Dermis microvascular lymphatic vessel endothelial cell (primary cell): ENCODE measurements at places on chromosomes 11 and 22.

GRCh38 chr11:122584670-122585069, 70.9 kb upstream of the UBASH3B start:
- no peak for DNase-seq

GRCh38 chr11:65915101-65915820, 3.6 kb downstream of the C11orf68 start:
- no peak for DNase-seq

DNA sequence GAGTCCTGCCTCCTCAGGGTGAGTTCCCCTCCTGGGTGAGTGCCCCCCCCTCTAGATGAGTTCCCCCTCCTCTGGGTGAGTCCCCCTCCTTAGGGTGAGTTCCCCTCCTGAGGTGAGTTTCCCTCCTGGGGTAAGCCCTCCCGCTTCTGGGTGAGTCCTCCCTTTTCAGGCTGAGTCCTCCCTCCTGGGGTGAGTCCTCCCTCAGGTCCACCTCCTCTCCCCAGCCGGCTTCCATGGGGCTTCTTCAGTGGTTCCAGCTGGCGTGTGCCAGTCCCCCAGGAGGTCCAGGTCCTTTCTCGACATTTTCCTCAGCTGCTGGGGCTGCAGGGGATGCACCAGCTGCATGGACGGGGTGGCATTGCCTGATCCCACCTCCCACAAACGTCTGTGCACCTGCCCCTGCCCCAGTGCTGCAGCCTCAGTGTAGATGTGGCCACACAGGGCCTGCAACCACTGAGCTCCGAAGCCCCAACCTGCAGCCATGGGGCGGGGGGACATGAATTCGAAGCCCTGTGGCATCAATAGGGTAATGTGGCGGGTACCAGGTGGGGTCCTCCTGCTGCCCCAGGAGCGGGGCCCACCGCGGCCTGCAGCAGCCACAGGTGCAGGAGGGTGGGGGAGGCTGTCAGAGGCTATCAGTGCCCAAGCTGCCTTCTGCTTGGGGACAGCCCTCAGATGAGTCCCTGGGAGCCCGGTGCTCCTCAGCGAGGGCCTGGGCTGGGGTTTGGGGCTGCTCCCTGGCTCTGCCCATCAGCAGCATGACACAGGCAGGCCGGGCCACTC, 101.3 kb upstream of the FGF3 start:
- DNase-seq = no peak

DNA sequence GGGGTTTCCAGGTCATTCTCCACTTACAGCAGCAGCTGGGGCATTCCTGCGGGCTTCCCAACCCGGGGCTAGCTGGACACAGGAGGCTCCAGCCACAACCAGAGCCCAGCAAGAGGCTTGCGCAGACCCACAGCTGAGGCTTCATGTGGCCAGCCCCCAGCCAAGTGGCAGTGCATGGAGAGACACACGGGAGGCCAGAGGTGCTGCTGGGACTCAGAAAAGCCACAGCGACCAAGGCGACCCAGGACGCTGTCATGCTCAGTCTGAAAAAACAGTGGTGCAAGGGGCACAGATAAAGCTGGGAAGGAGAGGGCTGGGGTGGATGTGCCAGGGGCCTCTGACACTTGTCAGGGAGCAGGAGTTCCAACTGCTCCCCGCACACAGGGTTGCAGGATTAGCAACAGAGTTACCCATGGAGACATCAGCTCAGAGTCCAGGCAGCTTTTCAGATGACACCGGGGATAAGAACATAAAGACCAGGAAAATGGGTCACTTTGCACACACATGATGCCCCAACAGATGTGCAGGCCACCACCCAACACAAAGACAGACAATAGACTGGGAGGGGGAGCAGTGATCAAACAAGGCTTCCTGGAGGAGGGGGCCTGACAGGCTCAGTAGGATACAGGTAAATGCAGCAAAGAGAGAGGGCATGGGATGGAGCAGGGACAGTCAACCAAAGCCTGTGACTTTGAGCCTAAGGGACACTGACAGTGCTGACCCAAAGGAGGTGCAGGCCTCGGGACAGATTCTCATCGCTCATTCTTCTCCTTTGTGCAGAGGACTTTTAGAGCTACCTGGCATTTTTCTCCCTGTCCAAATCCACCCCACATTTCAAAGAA, 6.9 kb upstream of the NEAT1 start:
- no peak for DNase-seq

DNA sequence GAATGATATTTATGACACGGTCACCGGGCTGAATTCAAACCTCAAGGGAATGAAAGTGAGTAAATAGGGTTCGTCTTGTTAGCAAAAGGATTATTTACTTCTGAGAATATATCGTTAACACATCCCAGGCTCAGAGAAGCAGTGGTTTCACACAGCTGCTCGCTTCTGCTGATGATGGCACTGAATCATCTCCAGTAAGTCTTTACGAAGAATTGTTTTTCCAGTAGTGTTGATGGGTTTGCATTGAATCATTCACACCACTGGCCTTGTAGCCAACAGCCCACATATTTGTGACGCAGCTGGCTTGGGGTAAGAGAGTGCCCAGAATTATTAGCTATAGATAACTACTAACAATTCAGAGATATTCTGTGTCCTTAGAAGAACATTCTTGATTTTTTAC, 236.3 kb downstream of the CADM1 start:
- DNase-seq = no peak

- DNase-seq = no peak
These were observed 14.7 kb upstream of the TAB1 start for GRCh38 chr22:39384750-39385480.

DNA sequence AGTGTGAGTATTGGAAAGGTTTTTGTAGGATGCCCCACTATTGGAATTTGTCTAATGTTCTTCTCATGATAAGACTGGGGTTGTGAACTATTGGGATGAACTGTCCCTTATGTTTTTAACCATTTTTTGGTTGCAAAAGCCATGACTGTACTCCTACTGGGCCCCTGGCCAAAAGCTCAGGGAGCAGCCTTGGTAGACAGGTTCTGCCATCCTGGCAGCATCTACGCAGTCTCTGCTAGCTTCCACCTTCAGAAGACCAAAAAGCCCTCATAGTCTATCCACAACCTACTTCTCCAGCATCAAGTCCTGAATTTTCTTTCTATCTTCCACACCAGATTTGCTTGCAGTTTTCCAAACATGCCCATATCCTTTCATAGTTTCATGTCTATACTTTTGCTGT, 211.8 kb downstream of the TENM4 start:
- no peak for DNase-seq

GRCh38 chr11:36364551-36365325, 68.7 kb downstream of the PRR5L start:
- DNase-seq = no peak

DNA sequence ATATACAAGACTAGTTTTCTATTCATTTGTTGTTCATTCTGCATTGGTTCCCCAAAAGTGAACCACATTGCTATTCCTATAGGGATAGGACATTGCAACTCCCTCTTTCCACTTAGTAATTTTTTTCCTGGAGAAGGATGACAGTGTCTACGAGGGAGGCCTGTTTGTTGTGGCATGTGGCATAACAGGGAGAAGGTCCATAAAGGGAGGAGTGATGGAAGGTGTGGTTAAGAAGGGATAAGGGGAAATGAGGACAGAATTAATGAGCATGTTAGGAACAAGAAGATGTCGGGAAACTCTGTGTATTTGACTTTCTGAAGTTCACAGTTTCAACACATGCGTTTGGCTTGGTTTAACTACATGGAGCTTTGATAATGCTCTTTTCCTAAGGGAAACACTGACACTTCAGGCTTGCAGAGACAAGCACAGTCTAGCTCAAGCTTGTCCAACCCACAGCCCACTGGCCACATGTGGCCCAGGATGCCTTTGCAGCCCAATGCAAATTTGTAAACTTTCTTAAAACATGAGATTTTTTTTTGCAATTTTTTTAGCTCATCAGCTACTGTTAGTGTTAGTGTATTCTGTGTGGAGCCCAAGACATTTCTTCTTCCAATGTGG, 149.7 kb downstream of the TRPC6 start:
- no peak for DNase-seq

GRCh38 chr11:61905067-61905696, 12.2 kb downstream of the RAB3IL1 start:
- no peak for DNase-seq

DNA sequence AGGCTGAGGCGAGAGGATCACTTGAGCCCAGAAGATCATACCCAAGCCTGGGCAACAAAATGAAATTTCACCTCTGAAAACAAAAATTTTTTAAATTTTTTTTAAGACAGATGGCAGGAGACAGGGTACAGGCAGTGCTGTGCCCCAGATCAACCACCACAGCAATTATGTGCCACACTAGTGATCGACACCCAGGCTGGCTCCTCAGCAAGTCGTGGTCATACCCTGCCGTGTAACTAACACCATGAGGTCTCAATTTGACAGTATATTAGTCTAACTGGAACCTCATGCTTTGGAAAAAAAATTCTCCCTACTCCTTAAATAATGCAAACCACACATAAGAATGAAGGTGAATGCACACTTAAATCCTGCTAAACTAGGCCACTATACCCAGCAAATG, 8.3 kb downstream of the SF3A1 start:
- DNase-seq = no peak

DNA sequence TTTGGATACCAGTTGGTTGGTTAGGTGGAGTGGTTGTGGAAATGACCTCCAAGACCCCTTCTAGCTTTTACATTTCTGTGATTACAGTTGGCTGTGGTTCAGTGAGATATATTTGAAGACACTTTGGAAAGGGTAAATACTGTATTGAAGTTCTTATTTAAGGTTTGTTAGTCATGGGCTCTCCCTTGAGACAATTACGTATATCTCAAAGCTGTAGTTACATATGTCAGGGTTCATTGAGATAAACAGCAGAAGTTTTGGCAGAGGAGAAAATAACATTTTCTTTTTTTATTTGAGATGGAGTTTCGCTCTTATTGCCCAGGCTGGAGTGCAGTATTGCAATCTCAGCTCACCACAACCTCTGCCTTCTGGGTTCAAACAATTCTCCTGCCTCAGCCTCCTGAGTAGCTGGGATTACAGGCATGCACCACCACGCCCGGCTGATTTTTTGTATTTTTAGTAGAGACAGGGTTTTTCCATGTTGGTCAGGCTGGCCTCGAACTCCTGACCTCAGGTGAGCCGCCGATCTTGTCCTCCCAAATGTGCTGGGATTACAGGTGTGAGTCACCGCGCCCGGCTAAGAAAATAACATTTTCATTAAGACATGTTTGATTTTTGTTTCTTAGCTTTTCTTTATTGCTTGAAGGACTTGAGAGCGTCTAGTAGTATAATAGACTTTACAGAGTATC, 1.9 kb downstream of the RNF121 start:
- no peak for DNase-seq

GRCh38 chr11:118652681-118653181, 26.7 kb downstream of the TREH start:
- no peak for DNase-seq

- no peak for DNase-seq
These were observed 21.6 kb upstream of the TMEM191C start for GRCh38 chr22:21445437-21446127.

GRCh38 chr11:57240757-57241156, 3.7 kb upstream of the APLNR start:
- DNase-seq = no peak

DNA sequence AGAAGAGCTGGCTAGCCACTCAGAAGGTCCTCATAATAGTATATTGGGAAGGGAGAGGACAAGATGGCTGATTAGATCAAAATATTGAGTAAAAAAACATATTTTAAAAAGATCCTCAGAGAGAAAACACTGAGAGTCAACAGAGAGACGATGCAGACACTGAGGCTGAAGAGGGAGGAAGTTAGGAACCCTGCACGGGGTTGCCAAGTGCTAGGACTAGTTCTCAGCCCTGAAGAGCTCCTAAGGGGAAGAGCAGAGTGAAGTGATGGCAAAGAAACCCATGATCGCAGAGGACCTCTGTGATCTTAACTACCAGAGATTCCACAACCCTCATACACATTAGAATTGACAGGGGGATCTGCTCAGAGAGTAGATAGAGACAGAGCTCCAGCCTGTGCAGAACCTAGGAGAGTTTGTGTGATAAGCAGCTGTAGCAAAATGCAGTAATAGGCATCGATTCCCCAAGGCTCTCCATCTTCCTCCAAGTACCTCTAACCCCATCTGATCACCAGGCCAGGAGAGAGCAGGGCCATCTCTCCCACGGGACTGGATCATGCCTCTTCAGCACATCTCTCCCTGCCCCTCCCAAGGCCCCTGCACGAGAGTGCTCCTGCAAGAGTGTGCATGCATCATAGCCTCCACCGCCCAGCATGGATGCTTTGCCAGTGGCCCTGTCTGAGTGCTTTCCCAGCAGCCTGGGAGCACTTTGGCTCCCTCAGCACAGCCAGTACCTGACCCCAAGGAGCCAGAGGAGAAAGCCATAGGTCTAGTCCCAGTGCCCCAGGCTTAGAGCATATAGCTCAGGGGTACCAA, 41.2 kb upstream of the ARL14EP start:
- DNase-seq = no peak

GRCh38 chr22:22167791-22168189, 76.8 kb upstream of the VPREB1 start:
- no peak for DNase-seq

- DNase-seq = no peak
These were observed 49.7 kb downstream of the RPL27A start for GRCh38 chr11:8732324-8732670.

DNA sequence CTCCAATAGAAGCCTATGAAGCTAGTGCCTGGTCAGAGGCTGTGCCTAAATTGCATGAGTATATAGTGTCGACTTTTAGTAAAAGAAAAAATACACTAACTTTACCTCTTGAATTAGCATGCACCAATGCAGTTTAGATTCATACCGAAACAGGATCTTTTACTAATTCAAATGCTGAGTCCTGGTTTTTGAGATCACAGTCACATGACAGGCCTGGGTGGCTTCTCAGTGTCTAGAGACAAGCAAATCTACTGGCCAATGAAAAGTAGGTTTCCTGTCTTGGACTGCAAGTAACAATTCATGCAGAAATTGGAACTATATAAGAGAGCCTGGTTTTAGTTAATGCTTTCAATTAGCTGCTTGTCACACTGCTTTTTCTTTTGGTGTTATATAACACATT, 7.2 kb downstream of the ARHGEF12 start:
- no peak for DNase-seq

- DNase-seq = no peak
These were observed 9.7 kb upstream of the CENATAC start for GRCh38 chr11:118988280-118988679.

- DNase-seq = peak; percentile 28
These were observed 54.1 kb downstream of the GRIK4 start for GRCh38 chr11:120565466-120566155.

GRCh38 chr22:28252539-28252938, 333.5 kb upstream of the PITPNB start:
- no peak for DNase-seq

DNA sequence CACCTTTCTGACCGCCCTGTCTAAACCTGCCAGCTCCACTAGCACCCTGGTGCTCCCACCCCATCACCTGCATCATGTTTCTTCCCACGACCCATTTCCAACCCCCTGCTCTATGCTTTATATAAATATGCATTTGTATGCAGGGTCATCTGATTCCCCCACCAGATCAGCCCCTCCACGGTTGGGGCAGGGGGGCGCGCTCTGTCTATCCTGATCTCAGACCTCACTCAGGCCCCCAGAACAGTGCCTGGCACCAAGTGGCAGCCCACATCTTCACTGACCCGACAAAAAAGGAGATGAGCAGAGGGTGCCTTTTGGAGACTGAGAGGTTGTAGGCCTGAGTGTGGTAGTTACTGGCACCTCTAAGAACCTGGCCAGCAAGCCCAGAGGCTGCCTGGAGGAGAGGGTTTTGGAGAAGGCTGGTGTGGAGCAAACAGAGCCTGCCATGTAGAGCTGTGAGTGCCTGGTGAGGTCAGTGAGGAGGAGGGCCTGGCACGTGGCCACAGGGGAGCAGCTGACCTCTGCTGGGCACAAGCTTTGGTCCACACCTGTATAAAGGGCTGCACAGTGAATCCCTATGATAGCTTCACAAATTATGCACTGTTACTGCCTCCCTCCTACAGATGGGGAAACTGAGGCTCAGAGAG, 86.3 kb upstream of the RTL6 start:
- no peak for DNase-seq

- DNase-seq = no peak
These were observed 1150.6 kb upstream of the RAG2 start for GRCh38 chr11:37748641-37749040.
